Activated CD4-positive, alpha-beta T cell treated with anti-CD3 and anti-CD28 coated beads for 24 hours (primary cell): ENCODE measurements at places on chromosomes 11 and 22.
A peak's percentile ranks its signal among the peaks of the same experiment; 100 is the strongest.

DNA sequence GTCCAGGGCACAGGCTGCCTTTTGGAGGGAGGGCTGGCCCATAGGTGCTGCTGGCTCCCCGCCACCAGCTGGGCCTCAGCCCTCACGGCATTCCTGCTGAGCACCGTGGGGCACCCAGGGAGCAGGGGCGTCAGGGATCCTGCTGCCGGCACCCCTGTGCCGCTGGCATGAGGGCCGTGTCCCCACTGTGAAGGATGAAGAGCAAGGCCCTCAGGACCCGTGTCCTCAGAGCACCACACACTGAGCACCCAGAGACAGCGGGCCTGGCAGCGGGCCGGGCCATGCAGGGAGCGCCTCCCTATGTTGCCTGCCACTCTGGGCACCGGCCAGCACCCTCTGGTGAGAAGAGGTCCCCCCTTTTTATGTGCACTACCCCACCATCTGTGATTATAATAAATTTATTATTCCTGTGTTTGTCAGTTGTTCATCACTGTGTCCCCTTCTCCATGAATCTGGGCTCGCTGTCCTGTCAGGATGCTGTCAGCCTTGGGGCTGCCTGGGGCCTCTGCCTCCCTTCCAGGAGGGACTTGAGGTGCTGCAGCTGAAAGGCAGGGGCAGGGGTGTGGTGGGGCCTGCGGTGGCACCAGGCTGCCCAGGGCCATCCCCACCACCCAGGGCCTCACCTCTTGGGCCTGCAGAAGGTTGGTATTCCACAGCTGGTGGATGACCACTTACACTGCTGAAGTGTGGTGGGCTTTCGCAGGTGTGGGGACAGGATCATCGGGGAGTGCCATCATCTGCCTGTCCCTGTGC is 80.0 kb downstream of the MED15 start:
- DNase-seq = no peak

DNA sequence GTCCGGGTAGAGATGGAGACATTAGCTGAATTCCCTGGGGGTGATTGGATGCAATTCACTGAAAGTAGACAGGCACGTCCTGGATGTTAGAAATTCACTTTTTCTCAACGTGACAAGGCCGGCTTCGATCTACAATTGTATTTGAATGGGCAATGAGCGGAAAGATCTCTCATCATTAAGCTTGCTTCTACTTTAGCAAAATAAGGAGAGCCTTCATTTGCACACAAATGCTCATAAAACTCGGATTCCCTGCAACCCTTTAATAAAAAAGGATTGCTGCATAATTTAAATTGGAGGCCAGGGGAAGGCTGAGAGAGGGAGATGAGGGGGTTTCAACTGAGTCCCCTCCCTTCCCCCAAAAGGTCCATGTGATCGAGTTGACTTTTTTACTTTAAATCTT is 10.6 kb upstream of the PAX6 start:
- no peak for DNase-seq

DNA sequence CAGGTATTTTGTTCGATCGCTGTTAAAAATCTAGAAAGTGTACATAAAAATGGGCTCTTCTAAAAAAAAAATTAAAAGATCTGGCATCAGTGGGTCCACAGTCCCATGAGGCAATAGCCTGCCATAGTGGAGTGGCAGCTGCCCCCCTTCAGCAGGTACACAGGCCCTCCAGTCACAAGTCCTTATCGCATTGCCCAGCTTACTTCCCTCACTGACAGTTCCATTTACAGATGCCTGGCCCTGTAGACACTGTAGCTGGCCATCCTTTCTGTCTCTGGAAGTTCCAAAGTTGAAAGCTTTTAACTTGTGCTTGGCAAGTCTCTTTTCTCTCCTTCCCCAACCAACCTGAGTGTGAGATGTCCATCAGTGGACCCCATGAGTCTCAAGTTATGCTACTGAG is 11.4 kb downstream of the ZNRF3 start:
- DNase-seq = no peak

GRCh38 chr11:17568944-17569343 is 21.9 kb downstream of the OTOG start:
- no peak for DNase-seq

DNA sequence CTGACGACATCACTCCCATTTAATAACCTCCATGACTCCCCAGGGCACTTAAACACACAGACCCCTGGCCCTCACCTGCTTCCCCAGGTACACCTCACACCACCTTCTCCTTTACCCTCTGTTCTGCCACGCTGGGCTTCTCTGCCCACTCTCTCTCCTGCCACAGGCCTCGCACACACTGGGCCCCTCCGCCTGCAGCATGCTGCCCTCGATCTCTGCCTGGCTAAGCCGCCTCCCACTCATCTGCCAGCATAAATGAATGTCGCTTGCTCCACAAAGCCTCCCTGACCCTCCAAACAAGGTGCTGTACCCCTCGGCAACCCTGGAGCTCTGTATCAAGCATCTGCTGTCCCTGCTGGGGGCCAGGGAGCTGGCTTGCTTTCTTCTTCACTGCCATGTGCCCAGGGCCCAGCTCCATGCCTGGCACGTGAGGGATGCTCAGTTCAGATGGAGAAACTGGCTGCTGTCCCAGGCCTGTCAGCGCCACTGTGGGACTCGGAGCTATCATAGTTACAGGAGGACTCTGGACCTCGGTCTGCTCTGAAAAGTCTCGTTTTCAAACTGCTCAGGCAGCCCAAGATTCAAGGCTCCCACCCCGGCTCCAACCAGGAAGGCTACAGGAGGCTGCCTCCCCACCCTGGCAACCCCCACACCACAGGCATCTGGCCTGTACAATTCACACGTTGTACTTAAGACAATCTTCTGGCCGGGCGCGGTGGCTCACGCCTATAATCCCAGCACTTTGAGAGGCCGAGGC is 11.9 kb downstream of the TTLL1 start:
- DNase-seq = no peak

DNA sequence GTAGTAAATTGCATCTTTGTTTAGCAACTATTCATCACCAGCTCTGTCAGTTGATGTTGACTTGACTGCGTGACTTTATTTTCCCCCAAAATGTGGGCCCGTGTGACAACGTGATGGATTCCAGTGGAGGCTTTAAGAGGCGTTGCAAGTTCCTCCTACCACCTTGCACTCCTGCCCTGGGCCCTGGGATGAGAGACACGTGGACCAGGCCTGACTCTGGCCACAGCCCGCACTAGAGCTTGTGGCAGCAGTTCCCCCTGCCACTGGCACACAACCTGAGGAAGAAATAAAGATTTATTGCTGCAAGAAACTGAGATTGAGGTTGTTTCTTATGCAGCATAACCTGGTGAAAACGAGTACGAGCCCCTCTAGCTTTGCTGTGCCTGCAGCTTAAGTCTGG is 31.9 kb downstream of the RASD2 start:
- no peak for DNase-seq

- no peak for DNase-seq
Measured at GRCh38 chr11:126963115-126963514, 37.5 kb downstream of the KIRREL3 start.

DNA sequence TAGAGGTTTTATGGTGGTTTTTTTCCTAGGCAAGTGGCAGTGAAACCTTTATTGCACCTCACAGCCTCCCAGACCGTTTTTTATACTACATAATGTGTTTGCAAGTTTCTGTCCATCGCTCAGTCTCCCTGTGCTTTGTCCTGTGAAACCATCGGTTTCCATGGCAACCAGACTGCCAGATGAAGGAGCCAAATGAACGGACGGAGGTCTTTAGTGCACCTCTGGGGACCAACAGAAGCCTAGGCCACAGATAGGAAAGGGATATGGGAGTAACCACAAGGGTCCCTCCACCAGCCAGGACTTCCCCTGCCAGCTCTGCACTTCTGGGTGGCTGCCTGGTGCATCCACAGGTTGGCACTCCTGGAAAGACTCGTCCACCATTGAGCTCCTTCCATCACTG is 165.0 kb downstream of the CHST1 start:
- DNase-seq = no peak

DNA sequence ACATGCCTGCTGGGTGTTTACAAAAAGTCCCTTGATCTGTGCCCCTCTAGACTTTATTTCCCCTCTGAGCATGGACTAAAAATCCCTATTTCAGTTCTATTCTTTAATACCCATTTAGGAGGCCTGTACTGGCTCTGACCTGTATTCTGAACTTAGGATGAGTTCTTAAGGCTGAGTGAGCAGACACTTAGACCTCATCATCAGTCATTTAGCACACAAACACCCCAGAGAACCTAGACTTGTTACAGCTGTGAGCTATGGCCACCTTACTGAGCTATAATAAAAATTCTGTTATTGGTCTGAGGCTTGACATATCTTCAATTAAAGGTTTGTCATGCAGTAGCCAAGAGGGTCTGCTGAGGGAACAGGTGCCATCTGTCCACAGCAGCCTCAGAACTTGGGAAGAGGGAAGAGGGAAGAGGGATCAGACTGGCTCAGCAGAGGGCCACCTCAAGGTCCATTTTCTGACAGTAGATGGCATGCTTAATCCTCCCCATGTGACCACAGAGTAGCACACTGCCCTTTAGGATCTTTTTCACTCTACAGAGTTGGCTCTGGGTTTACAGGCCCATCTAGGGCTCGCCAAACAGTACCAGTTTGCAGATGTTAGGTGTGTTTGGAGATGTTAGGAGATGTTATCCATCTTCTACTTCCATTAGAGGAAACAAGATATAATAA is 30.2 kb upstream of the RRM1 start:
- no peak for DNase-seq

GRCh38 chr11:132888226-132888625 is 644.1 kb downstream of the OPCML start:
- DNase-seq = no peak

DNA sequence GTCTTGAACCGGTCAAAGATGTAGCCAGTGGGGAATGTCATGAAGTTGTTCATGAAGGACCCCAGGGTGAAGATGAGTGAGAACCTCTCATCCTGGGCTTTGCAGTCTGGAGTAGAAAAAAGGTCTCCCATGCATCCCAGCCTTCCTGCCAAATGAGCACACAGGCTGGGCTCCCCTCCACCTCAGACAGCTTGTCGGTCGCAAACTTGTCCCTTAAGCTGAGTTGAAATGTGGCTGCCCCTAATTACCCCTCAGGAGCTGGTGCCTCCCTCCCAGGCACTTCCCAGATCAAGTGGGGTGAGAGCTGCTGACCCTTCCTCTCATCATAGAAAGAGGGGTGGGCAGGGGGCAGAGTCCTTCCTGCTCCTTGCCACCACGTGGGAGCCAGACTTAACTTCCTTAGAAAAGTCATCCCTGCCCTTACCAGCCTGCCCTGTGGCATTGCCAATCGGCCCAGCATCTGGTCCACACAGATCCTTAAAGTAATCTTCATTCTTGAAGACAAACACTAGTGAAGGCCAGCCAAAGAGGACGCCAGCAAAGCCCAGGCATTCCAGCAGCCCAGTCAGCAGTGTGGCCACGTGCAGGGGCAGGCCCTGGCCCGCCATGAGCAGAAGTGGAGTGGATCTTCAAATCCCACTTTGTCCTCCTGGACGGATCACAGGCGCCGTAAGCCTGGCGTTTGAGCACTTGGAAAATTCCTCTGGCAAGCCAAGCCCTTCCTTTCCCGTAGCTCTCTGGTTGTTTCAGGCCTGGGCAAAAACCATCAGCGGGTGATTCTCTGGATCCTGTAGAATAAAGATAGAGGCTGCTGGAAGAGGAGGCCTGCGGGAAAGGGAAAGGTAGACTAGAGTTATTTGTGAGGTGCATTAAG is 1.1 kb downstream of the SLC43A3 start:
- no peak for DNase-seq

- DNase-seq = no peak
Measured at GRCh38 chr11:20080032-20080685, 80.1 kb downstream of the DBX1 start.

DNA sequence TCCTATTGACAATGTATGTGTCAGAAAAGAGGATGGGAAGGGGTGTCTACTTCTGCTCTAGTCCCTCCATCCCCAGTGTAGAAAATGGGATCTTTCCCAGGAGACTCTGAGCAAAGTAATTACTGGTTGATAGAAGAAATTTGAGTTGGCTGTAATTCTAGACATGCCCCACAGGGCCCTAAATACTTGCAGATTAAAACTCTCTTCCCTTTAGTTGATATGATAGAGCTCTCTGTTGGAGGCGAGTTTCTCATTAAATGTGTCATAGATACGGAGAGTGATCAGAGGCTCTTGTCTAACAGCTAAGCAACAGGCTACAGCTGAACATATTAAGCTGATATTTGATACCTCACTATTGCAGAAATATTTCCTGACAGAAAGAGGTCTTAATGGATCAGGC is 32.9 kb downstream of the OR52E1 start:
- DNase-seq = no peak

GRCh38 chr22:46777609-46777970 is 15.1 kb downstream of the TBC1D22A start:
- DNase-seq = peak; percentile 36
